Retina (tissue), 1 donor: ENCODE measurements at places on chromosomes 2 and 18.
A peak's percentile ranks its signal among the peaks of the same experiment; 100 is the strongest.

DNA sequence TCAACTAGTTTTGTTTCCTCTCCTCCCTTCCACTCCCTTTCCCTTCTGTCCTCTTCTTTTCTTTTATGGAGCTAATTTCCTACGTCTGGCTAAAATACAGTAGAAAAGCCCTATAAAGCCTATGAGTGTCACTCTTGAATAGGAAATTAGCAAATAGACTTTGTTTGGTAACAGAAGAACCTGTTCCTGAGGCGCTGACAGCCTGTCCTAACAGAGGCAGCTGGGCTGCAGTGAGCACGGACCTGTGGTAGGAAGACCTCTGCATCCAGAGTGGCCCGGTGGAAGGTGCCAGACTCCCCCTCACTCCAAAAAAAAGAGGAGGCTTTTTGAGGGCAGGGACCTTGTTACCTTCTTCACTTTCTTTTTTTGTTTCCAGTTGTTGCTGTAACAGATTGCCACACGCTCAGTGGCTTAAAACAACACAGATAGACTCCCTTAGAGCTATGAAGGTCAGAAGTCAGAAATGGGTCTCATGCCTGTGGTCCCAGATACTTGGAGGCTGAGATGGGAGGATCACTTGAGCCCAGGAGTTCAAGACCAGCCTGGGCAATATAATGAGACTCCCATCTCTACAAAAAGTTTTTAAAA lies 81.2 kb upstream of the TXNDC2 start:
- DNase-seq: no peak

DNA sequence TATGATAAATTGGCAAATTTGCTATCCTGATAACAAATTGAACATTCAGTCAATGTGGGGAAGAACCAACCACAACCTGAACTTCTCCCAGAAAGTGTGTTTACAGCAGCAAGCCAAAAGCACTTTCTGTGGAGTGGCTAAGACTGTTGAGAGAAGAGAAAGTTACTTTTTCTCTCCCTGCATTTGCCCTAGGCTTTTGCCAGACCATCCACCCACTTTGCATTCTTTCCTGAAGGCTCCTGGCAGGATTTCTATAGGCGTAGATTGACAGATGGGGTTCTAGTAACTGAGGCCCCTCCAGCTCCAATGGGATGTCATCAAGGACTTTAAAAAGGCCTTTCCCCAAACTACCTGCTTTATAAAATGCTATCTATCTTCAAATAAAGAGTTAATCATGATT lies 215.2 kb downstream of the GULP1 start:
- DNase-seq: no peak

GRCh38 chr2:47510745-47511144 lies 107.8 kb downstream of the MSH2 start:
- no peak for DNase-seq

DNA sequence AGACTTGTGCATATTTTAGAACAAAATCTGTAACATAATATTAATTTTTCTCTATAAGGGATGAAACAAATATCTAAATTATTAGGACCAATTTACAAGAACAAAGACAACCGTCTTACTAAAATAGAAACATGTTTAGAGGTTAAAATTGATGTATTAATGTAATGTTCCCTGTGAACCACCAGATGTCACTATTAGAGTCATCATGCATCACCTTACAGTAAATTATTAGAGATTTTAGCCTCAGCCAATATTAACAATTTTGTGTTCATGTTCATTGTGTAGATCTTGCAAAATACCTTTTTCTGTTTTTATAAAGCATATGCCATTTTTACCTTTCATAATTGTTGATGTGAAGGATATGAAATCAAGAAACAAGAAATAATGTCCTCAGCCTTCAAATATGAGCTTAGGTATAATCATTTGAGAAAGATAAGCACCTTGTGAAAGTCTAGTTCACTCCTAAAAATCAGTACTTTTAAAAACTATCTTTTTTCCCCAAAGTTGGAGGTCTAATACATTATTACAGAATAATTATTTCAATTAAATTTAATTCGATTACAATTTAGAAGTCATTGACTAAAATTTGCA lies 344.3 kb upstream of the KCNH7 start:
- no peak for DNase-seq

DNA sequence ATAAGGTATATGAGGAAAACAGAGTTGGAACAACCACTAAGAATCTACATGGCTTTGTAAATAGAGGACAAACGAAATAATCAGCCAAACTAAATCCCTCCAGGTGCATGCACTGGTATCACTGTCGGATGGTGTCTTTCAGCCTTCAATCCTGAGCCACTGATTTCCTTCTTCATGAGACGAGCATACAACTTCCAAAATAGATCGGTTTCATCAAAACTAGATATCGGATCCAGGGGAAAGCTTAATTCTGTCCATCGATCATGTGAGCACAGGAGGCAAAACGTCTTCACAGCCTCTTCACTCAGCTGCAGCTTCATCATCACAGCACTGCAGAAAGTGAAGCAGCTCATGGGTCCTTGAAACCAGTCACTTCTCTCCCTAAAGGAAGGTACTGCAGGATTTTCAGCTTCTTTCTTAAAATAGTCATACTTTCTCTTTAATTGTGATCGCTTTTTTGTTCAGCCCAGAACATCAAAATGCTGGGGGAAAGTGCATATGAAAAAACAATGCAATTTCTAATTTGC lies 80.5 kb downstream of the DTNB start:
- DNase-seq: no peak

GRCh38 chr2:212974692-212975091 lies 176.7 kb downstream of the IKZF2 start:
- DNase-seq: no peak

- no peak for DNase-seq
Measured at GRCh38 chr2:196988639-196989038, 62.1 kb upstream of the PGAP1 start.

DNA sequence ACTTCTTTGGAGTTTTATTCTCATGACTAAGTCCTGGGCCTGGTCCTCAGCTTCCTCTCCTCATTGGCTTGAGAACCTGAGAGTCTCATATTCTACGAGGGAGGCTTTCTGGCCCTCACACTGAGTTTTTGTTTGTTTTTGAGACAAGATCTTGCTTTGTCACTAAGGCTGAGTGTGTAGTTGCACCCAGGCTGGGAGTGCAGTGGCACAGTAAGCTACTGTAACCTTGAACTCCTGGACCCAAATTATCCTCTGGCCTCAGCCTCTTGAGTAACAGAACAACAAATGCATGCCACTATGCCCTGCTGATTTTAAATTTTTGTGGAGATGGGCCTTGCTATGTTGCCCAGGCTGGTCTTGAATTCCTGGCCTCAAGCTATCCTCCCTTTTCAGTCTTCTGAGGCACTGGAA lies 22.6 kb downstream of the PRKRA start:
- DNase-seq: no peak

- DNase-seq: no peak
Measured at GRCh38 chr2:31038385-31038784, 99.9 kb downstream of the GALNT14 start.

GRCh38 chr2:26519396-26520147 lies 41.6 kb upstream of the OTOF start:
- no peak for DNase-seq

- DNase-seq: no peak
Measured at GRCh38 chr2:230706053-230706521, 6.6 kb upstream of the CAB39 start.

DNA sequence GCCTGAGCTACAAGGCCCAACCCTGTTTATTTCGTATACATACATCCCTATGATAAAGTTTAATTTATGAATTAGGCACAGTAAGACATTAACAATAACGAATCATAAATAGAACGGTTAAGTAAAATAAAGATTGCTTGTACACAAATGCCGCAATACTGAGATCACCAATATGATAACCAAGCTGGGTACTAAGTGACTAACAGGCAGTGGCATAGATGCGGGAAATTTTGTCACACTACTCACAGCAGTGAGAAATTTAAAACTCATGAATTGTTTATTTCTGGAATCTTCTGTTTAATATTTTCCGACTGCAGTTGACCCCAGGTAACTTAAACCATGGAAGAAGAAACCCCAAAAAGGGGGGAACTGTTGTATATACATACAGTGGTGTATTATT lies 33.4 kb downstream of the NEURL3 start:
- no peak for DNase-seq

DNA sequence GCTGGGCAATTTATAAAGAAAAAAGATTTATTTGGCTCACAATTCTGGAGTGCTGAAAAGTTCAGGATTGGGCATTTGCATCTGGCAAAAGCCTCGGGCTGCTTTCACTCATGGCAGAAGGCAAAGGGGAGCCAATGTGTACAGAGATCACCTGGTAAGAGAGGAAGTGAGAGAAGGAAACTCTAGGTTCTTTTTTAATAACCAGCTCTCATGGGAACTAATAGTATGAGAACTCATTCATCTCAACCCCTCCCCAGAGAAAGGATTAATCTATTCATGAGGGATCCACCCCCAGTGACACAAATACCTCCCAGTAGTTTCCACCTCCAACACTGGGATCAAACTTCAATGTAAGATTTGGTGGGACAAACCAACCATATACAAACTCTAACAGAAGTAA lies 129.0 kb downstream of the EVA1A start:
- DNase-seq: no peak

- no peak for DNase-seq
Measured at GRCh38 chr2:219598308-219599078, 836 bp downstream of the STK11IP start.

- DNase-seq: no peak
Measured at GRCh38 chr2:32271063-32271462, 6.4 kb upstream of the NLRC4 start.

DNA sequence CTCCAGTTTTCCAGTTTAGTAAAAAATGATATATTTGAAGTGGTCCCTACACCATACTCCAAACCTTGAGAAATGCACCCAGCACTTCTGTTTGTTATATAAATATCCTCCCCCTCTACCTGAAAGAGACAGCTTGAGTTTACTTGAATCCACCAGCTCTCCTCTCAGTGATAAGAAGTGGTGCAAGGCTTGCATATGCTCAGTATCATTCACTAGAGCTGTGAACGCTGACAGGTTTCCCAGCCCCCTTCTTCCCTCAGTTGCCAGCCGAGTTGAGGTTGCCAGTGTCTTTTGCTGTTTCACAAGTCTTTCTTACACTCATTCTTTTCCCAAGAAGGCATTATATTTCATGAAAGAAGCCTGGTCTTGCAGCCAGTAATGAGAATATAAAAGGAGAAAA lies 880.0 kb downstream of the LRRTM4 start:
- DNase-seq: no peak

- DNase-seq: peak; percentile 29
Measured at GRCh38 chr18:5582076-5582475, 38.3 kb upstream of the EPB41L3 start.

- DNase-seq: peak; percentile 1
Measured at GRCh38 chr2:71926089-71926447, 221.6 kb downstream of the CYP26B1 start.
